ENCODE measurements at places on chromosomes 5 and 9. TPM values are rescaled to one million over a fixed set of nuclear protein-coding genes. Genes with fewer than 3 reads are reported as not detected.

The LCN9 gene
- not detected for total RNA-seq

- DNase-seq: no peak
Observed at GRCh38 chr5:133731951-133732350, 119.6 kb upstream of the FSTL4 start.

DNA sequence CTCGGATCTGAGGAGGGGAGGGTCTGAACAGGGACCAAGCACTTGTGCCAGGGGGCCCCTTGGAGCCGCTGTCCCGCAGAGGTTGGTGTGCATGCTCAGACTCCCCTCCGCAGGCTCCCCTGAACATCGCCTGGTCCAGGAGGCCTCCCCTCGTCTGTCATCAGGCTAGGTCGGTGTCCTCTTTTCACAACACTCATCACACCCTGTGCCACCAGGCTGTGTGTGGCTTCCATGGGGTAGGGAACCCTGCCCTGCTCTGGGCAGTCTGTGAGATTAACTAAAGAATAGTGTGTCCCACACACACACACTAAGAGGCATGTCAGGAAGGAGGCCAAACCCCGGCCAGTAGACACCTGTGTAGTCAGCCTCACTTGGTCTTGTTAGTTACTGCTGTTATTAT, 119.3 kb downstream of the C5orf15 start:
- DNase-seq: no peak

GRCh38 chr5:68214482-68215207, 911 bp upstream of the PIK3R1 start:
- DNase-seq: no peak

- no peak for DNase-seq
Observed at GRCh38 chr5:173736374-173736773, 119.9 kb upstream of the BOD1 start.

DNA sequence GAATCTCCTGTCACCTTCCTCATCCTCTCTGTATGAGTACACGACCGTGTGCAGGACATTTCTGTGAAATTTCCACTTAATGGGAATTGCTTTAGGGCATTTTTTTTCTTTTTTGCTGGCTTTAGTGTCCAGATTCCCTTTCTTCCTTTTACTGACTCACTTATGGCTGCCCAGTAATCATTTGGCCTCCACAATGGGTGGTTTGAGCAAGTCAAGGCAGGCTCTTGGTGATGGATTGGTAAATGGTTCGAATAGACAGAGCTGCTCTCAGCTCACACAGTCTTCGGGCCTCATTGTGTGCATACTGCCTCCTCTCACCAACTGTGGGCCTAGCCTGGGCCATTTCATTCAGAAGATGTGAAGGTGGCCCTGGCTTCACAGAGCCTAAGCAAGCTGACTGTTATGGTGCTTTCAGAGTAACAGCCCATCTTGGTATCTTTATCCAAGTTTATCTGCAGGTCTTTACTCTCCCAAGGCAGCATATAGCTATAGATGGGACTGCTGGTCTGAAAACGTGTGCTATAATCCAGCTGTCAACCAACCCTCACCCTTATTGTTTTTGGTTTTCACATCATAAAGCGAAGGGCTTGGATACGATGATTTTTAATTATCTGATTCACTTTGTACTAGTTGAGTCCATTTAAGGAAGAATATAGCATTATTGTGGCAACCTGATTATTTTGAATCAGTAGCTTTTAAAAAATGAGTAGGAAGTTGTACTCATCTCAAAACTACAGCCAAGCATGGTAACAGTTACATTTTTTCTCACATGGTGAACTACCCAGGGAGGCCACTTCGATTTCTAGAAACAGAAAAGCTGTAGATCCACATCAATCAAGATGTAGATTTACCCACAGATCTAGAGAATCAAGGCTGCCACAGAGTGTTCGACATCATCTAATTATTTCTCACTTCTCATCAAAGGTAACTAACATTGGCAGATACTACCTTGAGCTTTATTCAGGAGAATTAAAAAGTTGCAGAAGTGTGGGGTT, 50.4 kb upstream of the CKMT2 start:
- no peak for DNase-seq

Data from PC-3 (cell line).